ENCODE measurements at places on chromosomes 1 and 21.

DNA sequence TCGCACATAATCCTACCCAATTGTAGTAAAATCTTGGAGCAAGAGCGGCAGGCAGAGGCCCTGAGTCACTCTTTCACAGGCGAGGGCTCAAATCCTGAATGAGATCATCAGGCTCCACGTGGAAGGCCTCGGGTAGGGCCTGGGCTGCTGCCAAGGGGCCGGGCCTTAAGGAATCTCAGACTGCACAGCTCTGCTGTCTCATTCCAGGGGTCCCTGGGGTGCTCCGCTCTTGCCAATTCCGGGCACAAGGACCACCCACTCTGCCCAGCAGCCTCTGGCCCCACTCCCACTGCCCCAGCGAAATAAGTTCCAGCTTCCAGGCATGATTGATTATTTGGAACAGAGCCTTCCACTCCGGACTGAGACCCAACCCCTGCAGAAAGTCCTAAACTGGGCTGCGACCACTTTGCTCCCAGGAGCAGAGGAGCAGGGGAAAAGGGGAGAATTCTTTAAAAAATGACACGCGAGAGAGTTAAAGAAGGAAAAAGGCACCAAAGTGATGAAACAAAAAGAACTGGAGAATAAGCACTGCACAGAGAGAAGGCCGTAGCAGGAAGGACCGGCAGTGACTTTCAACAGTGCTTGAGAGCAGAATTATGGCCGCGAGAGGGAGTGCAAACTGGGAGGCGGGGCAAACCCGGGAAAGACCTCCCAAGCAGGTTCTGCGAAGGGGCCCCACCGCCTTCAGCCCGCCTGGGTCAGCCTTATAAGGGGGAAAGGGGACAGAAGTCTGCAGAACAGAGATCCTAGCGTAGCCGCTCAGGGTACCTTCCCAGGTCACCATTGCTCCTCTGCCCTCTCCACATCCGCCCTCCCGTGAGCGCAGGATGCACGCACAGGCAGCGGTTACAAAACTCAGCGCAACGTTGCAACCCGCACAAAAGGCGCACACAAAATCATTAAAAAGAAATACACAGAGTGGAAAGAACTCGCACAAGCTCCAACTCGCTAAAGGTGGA is 2.0 kb downstream of the ADAMTS1 start:
- DNase-seq: no peak

DNA sequence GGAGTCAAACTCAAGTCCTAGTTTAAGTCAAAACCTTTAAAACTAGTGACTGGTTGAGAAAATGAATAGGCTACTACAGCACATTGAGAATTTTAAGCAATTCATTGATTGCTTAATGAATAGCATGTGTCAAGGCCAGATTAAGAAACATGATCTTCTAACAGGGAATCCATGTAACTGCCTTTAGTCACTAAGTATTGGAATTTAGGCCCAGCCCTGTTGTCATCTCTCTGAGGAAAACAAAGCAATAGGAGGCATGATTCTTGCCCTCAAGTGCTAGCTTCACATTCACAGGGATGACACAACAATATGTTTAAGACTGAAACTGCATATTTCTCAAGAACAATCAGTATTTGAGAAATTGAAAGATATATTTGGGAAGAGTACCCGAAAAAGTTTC is 70.0 kb upstream of the PTGS2 start:
- DNase-seq: no peak

- DNase-seq: no peak
Measured at GRCh38 chr1:85884372-85885035, 176.3 kb upstream of the ZNHIT6 start.

- no peak for DNase-seq
Measured at GRCh38 chr1:16076031-16076864, 2.8 kb upstream of the FAM131C start.

DNA sequence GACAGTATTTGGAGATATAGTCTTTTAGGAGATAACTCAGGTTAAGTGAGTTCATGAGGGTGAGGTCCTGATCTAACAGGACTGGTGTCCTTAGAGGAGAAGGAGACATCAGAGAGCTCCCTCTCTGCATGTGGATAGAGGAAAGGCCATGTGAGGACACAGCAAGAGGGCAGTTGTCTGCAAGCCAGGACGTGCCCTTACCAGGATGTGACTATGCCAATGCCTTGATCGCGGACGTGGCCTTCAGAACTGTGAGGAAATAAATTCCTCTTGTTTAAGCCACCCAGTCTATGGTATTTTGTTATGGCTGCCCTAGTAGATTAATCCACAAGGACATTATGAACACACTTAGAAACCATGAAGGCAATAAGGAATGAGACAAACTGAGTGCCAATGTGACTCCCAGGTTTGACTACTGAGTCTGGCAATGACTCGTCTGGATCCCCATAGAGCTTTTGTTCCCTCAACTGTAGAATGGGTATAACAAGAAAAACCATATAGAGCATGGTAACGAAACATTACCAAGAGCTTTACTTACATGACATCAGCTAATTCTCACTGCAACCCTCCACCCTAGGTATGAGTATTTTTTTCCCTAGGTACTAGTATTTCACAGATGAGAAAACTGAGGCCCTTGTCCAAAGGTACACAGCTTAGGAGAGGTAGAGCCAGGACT is 6.5 kb downstream of the URB1 start:
- no peak for DNase-seq

DNA sequence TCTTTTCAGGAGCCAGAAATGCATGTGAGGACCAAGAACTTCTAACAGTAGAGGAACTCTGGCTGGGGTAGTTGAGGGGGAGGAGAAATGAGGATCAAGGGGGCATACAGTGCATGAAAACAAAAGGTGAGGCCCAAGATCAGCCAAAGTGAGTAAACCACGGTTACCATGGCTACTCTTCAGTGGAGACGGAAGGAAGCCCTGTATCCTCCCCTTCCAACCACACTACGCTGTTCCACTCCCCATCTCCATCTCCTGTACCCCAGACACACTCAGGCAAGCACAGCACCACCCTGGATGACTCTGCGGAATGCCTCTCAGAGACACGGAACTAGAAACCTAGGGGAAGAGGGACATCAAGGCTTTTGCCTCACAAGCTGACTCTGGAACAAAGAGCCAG is 157.6 kb upstream of the CAMK1G start:
- no peak for DNase-seq

DNA sequence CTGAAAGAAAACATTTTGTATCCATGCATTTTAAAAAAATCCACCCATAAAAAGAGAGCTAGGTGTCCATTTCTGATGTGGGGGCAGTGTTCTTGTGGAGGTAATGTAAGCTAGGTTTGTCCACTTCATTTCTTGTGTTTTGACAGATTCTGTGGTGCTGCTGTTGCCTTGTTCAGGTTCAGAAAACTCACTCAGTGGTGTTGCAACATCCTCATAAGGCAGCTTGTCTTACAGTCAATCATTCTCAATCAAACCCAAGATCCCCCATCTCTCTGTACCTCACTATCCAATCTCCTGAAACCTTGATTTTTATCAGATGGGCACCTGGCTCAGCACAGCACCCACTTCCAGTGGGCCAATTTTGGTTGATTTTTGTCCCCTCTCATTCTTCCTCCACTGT is 94.1 kb downstream of the TENT5C start:
- DNase-seq: no peak

DNA sequence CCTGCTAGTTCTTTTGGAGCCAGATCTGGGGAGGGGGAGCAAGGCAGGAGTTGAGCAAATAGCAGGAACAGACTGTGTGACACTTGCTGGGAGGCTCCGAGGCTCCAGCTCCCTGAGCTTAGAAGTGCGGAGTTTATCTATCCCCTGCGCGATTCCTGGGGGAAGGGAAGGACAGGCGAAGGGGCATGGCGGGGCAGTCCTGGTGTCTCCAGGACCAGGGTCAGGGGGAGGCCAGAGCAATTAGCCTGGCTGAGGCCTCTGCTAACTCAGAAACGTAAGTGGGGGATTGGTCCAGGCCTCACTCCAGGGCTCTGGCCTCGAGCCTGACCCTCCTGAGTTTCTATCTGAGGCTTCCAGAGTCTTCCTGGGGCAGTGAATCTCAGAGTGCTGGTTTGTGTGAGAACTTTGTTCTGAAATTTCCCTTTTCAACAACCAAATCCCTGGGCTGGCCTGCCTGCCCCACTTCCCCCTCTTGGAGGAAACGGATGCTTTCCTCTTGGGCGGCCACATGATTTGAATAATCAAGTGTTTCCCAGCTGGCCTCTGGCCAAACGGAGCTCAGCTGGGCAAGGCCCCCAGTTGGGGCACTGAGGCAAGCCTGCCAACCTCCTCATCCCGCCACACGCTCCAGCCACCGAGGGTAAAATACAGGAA is 15.6 kb downstream of the ALPL start:
- DNase-seq: no peak

DNA sequence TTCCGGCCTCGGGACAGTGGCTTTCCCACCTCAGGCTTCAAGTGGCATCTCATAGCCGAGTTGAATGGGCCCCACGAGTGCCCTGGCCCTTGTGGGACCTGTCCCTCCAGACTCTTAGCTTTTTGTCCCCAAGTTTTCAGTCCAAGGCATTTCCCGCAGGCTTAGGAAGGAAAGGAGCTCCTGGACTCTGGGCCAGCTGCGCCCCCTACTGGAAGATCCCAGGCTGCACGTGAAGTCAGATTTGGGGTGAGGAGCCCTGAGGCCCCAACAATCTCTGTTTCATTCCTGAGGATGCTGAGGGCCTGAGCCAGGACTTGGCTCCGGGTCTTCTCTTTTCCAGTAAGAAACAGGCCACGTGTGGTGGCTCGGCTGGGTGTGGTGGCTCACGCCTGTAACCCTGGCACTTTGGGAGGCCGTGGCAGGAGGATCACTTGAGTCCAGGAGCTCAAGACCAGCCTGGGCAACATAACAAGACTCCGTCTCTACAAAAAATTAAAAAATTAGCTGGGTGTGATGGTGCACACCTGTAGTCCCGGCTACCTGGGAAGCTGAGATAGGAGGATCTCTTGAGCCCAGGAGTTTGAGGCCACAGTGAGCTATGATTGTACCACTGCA is 67.4 kb downstream of the ARHGEF10L start:
- DNase-seq: no peak

DNA sequence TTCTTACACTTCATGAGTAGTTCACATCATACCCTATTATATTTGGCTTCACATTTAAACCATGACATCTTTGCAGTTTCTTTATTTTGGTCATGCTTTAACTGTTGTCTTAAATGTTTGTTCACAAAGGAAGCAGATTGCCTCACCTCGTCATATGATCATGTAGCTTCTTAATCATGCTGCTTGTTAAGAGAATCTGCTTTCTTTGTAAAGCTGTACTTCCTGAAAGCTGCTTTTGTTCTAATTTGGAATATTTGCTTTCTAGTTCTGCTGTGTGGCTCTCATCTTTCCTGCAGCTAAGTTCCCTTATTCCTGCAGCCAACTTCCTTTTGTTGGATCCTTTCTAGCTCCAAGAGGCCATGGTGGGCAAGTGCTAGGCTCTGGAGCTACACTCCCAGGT is 62.9 kb upstream of the SIM2 start:
- no peak for DNase-seq

DNA sequence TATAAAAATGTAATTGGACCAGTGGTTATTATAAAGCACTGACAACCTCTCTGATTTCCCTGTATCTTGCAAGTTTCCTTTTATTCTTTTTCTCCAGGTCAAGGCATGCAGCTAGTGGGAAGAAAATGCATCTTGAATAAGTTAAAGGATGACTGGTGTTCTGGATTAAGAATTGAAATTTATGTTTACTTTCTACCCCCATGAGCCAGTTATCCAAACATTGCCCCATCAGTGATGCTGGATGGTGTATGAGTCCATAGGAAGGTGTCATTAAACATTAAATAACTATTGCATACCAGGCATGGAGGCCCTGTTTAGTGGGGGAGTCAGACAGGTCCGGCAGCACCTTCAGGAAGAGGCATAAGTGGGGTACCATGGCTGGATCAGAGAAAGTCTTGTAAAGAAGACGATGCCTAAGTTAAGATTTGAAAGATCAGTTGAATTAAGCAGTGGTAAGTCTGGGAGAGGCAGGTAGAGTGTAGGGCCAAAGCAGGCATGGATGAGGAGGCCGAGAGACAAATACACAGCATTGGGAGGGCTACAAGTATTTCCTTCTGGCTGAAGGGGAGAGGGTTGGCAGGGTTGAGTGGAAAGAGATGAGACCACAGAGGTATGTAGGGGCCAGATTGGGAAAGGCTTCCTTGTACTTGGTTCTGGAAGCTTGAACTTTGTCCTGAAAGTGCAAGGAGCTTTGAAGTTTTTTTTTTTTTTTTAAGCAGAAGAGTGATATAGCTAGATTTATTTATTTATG is 5.7 kb downstream of the SZRD1 start:
- DNase-seq: no peak

DNA sequence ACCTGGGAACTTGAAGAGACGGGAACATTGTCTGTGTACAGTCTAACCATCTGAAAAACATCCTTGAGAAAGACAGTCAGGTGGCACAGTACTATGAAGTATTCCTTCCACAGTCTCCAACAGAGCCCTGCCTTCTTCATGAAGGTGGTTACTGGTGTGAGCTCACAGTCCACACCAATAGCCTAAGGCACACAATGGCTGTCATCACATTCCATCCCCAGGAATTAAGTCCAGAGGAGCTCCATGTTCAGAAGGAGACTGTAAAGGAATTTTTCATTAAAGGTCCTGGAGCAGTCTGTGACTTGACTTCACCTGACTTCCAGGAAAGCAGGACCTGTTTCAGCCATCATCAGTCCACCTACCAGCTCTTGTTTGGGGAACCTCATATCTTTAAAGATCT is 180.2 kb downstream of the C1orf21 start:
- DNase-seq: no peak

- DNase-seq: no peak
Measured at GRCh38 chr1:22806584-22806983, 95.9 kb downstream of the EPHB2 start.

DNA sequence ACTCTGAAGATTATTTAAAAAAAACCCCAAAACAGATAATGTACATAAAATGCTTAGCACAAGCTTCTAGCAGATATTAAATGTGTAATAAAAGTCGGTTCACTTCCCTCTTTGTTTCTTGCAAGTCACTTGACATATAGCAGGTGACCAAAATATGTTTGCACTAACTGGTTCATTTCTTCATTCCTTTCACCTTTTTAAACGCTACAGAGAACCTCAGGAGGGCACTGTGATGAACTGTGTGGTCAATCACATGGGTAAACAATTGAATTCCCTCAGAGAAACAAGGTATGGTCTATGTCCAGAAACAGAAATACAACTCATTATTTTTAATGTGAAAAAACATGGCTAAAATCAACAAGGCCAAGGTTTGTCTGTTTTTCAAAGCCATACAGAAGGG is 51.3 kb upstream of the BCL10 start:
- no peak for DNase-seq

DNA sequence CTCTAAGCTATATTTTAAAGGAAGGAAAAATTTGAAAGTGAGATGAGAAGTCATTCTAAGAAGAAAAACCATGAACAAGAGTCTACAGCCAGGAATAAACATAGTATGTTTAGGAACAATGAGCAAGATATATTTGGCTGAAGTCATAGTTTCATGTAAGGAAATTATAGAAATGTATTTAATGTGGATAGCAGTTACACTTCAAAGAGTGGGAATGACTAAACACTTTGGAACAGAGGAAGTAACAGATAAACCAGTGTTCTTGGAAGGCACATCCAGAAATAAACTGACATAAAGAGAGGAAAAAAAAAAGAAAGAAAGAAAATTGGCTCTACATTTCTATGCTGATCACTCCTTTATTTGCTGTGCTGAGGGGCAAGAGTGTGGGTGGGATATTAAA is 18.0 kb downstream of the C8A start:
- no peak for DNase-seq

GRCh38 chr1:25208092-25208491 is 24.2 kb downstream of the SYF2 start:
- DNase-seq: no peak
